ENCODE measurements at places on chromosomes 1 and 21.
A peak's percentile ranks its signal among the peaks of the same experiment; 100 is the strongest.

GRCh38 chr21:15001857-15002606 lies 62.8 kb downstream of the NRIP1 start:
- no peak overlapping the region for H3K27ac ChIP-seq
- no peaks in the 10 kb centered on the region for H3K36me3 ChIP-seq

DNA sequence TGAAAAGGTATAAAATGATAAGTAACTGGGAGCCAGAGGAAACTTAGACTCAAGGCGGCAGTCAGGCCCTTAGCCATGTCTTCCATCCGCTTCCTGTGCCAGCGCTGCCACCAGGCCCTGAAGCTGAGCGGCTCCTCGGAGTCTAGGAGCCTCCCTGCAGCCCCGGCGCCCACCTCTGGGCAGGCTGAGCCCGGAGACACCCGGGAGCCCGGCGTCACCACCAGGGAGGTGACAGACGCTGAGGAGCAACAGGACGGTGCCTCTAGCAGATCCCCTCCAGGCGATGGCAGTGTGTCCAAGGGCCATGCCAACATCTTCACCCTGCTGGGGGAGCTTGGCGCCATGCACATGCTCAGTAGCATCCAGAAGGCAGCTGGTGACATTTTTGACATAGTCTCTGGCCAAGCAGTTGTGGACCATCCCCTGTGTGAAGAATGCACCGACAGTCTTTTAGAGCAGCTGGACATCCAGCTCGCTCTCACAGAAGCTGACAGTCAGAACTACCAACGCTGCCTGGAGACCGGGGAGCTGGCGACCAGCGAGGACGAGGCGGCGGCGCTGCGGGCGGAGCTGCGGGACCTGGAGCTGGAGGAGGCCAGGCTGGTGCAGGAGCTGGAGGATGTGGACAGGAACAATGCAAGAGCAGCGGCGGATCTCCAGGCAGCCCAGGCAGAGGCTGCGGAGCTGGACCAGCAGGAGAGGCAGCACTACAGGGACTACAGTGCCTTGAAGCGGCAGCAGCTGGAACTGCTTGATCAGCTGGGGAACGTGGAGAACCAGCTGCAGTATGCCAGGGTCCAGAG lies at the start of gene BECN2:
Gene BECN2 (plus strand): TSS at position 76 of the 803 bp plus-strand sequence. CDS start 0 bp downstream, at position 76.
- H3K27me3 ChIP-seq: no peaks in the 10 kb centered on the region
- H3K27ac ChIP-seq: no peak within 1 kb of the TSS
- H3K4me3 ChIP-seq: no peak within 1 kb of the TSS
- no peaks in the 10 kb centered on the region for H3K36me3 ChIP-seq

DNA sequence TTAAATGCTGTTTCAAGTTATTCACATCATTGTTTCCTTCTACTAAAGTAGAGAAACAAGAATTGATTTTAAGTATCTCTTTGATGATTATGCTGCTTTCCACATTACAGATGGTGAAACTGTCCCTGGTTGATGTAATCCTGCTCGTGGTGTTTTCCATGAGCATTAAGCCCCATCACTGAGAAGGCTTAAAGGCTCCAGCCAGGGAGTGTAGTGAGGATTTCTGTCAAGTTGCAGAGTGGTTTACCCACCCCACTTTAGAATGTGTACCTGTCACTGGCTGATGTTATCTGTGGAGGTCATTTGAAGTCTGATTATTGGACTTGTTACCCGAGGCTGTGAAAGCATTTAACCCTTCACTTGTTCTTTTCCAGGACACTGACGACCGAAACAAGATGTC lies 12.9 kb downstream of the CERS2 start:
- no peaks in the 10 kb centered on the region for H3K27me3 ChIP-seq
- peaks cover 99% of the 10 kb centered on the region for H3K36me3 ChIP-seq
- H3K4me3 ChIP-seq: no peak overlapping the region
- DNase-seq: no peak

GRCh38 chr1:203057911-203058675 lies 27.7 kb downstream of the MYOG start:
- H3K27ac ChIP-seq: no peak overlapping the region
- H3K4me3 ChIP-seq: no peak overlapping the region
- H3K4me1 ChIP-seq: no peaks in the 10 kb centered on the region
- DNase-seq: no peak
- no peaks in the 10 kb centered on the region for H3K27me3 ChIP-seq

GRCh38 chr21:29300807-29301138 lies 2.1 kb downstream of the BACH1 start:
- no peaks in the 10 kb centered on the region for H3K27me3 ChIP-seq
- H3K4me3 ChIP-seq: peak overlapping the region; percentile 76
- H3K36me3 ChIP-seq: no peaks in the 10 kb centered on the region
- H3K4me1 ChIP-seq: peaks cover 39% of the 10 kb centered on the region
- peak overlapping the region; percentile 89 for H3K27ac ChIP-seq
- no peak for DNase-seq

DNA sequence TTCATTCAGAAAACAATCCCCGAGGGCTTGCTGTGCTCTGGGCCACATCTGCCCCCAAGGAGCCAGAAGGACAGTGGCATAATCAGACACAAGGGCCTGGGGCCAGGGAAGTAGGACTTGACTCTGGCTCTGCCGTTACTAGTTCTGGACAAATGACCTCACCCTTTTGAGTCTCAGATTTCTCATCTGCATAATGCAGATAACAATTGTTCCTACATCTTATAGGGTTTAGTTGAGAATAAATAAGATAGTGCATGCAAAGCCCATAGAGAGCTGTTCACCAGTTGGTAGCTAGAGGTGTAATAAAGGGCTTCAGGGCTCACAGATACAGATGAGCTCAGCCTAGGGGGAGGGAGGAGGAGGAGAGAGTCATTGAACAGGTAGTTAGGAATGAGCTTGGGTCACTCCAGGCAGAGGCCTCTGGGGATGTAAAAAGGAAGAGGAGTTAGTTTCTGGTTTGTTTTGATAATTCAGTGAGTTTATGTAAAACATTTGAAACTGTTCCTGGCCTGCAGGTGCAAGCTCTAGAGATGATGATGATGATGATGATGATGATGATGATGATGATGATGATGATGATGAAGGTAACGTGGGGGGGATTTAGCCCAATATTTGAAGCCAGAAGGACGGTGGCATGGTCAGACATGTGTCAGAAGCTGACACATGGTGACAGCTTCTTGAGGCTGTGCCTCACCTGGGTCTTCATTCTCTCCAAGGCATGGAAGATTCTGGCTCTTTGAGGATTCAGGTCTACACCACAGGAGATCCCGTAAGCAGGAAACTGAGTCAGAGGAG lies 858 bp downstream of the LACTBL1 start:
- H3K27me3 ChIP-seq: peaks cover 69% of the 10 kb centered on the region
- peaks cover 6% of the 10 kb centered on the region for H3K4me1 ChIP-seq
- H3K36me3 ChIP-seq: no peaks in the 10 kb centered on the region

- no peak overlapping the region for H3K27ac ChIP-seq
- DNase-seq: no peak
- no peak overlapping the region for H3K4me3 ChIP-seq
- H3K36me3 ChIP-seq: peaks cover 7% of the 10 kb centered on the region
- peaks cover 27% of the 10 kb centered on the region for H3K4me1 ChIP-seq
- no peaks in the 10 kb centered on the region for H3K27me3 ChIP-seq
Observed at GRCh38 chr1:101003012-101003650, 22.5 kb downstream of the DPH5 start.

DNA sequence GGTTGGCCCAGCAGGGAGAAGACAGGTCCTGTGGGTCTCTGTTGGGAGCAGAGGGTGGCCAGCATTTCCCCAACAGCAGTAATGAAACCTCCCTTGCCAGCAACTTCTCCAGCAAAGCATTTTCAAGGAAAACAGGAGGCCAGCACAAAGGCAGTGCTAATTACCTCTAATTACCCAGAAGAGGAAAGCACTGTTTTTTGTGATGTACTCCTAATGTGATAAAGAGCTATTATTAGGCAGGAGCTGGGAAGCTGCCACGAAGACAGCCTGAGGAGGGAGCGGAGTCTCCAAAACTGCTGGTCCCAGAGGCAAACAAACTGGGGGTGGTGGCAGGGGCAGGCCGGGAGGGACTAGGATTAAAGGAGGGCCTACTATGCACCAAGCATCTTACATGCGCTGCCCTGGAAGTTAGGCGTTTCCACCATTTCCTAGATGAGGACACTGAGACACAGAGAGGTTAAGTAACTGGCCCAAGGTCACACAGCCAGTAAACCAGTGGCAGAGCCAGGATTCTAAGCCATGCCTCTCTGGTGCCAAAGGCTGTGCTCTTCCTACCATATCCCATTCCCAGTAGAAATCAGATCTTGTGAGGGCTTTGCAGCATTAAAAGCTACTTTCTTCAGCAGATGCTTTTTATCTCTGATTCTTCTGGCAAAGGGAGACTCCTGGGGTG lies 24.5 kb downstream of the HTR6 start:
- H3K4me1 ChIP-seq: no peaks in the 10 kb centered on the region
- H3K27me3 ChIP-seq: no peaks in the 10 kb centered on the region
- H3K36me3 ChIP-seq: peaks cover 97% of the 10 kb centered on the region
- no peak for DNase-seq
- no peak overlapping the region for H3K4me3 ChIP-seq
- no peak overlapping the region for H3K27ac ChIP-seq

GRCh38 chr1:82845866-82846265 lies 1045.1 kb downstream of the ADGRL2 start:
- H3K27me3 ChIP-seq: no peaks in the 10 kb centered on the region
- no peak overlapping the region for H3K4me3 ChIP-seq
- no peak for DNase-seq

GRCh38 chr21:29389136-29389535 lies 90.4 kb downstream of the BACH1 start:
- H3K27me3 ChIP-seq: no peaks in the 10 kb centered on the region
- H3K4me3 ChIP-seq: no peak overlapping the region
- H3K36me3 ChIP-seq: no peaks in the 10 kb centered on the region
- DNase-seq: no peak

GRCh38 chr21:9838738-9839642 lies 682.4 kb upstream of the TPTE start:
- no peaks in the 10 kb centered on the region for H3K4me1 ChIP-seq

DNA sequence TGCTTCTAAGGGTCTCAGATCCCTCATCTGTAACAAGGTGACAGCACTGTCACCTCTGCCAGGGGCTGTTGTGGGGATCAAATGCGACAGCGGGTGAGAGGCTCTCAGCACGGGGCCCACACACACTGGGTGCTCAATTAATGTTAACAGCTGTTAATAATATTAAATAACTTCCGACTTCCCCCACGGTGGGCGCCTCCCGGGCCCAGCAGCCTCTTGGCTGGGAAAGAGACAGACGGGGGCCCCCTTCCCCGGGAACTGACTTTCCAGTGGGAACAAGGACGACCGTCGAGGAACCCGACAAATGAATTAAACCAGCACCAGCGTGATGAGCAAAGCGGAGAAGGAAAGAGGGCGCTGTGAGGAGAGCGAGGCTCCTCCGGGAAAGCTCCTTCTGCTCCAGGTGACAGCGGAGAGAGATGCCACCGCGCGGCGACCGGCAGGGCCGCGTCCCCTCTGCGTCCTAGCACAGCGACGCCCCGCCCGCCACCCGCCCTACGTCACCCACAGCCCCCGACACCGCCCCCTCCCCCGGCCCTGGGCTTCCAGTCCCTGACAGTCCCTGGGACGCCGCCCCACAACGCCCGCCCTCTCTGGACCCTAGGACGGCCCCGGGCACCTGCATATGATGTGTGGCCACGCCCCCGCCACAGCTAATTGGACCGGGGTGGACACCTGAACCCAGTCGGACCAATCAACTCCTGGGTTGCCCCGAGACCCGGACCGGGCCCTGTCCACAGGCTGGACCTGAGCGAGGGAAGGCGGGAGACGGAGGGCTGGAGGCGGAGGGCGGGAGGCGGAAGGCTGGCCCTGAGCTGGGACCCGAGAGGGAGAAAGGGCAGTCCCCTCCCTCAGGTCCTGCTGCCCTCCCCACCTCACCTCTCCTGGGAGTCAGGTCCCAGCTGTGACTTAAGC lies 38.2 kb downstream of the MATN1 start:
- H3K4me1 ChIP-seq: peaks cover 13% of the 10 kb centered on the region
- peak overlapping the region; percentile 13 for H3K4me3 ChIP-seq
- no peak overlapping the region for H3K27ac ChIP-seq

DNA sequence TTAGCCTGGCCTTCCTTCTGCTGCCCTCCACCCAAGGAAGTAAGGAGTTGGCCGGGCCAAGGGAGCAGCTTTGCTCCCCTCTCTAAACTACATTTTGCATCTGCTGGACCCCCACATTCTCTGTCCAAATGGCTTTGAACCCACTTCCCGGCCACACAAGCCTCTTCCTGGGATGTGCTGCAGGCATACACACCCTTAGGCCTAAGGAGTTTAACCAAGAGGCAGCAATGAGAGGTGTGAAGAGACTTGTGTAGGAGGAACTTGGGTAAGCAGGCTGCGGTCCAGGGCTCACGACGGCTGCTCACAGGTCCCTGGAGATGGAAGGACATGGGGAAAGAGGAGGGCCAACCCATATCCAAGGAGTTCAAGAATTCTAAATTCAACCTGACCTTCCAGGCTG lies 196.7 kb upstream of the SGIP1 start:
- peaks cover 37% of the 10 kb centered on the region for H3K4me1 ChIP-seq
- H3K36me3 ChIP-seq: no peaks in the 10 kb centered on the region
- DNase-seq: no peak
- no peak overlapping the region for H3K27ac ChIP-seq
- H3K27me3 ChIP-seq: no peaks in the 10 kb centered on the region
- no peak overlapping the region for H3K4me3 ChIP-seq

DNA sequence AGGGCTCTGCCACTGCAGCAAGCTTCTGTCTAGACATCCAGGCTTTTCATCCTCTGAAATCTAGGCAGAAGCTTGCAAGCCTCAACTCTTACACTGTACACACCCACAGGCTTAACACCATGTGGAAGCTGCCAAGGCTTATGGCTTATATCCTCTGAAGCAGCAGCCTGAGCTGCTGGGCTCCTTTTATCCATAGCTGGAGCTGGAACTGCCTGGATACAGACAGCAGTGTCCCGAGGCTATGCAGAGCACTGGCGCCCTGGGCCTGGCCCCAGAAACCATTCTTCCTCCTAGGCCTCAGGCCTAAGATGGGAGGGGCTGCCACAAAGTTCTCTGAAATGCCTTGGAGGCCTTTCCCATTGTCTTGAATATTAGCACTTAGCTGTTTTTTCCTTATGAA lies 19.3 kb upstream of the POGK start:
- no peak for DNase-seq
- H3K27ac ChIP-seq: no peak overlapping the region
- no peak overlapping the region for H3K4me3 ChIP-seq
- no peaks in the 10 kb centered on the region for H3K27me3 ChIP-seq
- H3K4me1 ChIP-seq: peaks cover 4% of the 10 kb centered on the region

DNA sequence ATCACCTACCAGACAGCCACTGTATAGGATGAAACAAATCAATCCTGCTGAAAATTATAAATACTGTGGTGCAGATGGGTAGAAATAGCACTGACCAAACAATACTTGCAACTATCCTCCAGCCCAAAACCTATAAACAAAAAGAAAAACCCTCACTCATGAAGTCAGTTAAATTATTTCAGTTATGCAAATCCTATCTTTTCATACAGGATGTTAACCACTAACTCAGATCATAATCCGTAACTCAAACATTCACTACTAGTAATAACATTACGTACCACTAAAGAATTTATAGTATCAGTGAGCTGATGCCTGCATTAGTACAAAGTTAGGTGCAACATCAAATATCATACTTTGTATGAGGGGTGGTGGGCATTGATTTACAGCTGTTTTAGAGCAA lies 2.6 kb downstream of the NDC1 start:
- no peak for DNase-seq
- H3K36me3 ChIP-seq: no peaks in the 10 kb centered on the region
- H3K27ac ChIP-seq: no peak overlapping the region
- H3K4me1 ChIP-seq: peaks cover 4% of the 10 kb centered on the region

All from stomach (tissue), 19 donors.